Stimulated activated CD4-positive, alpha-beta T cell treated with anti-CD3 and anti-CD28 coated beads, Interleukin-12 subunit alpha, Interleukin-12 subunit beta, amount 100 ng/mL, for 4 hours (primary cell): ENCODE measurements at places on chromosomes 5 and 9.

DNA sequence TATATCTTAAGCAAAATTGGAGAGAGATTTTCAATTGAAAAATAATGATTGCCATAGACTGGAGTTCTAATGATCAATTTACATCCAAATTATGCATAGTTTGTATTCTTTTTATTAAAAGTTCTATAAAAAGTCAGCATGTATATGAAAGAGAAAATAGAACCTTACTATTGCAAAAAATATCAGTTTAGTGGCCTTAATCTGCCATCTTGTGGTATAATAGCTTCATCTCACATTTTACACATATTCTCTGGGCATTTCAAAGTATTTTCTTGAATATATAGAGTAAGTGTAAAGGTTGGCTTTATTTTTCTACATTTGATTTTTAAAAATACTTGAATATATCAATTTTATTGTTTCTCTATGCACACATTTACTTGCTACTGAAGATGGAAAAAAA, 1858.6 kb upstream of the CDH9 start:
- no peak for DNase-seq

DNA sequence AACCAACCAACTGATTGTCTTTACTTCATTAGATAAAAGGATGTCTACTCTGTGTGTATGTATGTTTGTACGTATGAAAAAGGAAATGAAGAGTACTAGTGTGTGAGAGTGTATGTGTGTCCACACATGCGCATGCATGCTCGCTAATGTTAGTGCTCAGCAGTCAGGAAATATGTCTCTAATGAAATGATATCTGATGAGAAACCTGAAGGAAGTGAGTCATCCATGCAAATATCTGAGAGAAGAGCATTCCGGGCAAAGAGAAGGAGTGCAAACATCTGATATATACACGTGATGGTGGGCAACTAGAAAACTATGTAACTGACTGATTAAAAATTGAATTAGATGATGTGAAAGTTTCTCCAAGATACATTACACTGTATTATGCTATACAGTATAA, 29.6 kb upstream of the UGCG start:
- DNase-seq, result no peak

DNA sequence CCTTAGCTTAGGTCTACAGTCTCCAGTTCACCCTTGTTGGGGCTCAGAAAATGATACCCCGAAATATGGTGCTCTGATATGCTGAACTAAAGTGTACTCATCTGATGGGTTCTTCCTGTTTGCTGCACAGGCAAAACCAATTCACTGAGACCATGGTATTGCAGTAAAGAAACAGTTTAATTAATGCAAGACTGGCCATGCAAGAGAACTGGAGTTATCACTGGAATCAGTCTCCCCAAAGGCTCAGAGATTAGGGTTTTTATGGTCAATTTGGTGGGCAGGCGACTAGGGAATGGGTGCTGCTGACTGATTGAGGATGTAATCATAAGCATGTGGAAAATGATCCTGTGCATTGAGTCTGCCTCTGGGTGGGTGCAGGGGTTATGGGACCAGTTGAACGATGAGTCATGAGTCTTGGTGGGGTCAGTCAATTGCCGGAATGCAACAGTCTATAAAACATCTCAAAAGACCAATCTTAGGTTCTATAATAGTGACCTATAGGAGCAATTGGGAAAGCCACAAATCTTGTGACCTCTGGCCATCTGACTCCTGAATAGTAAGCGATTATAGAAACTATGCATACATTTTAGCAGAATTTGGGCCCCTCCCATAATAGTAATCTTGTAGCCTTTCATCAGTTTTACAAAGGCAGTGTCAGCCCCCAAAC, 113.0 kb upstream of the ANKRD55 start:
- no peak for DNase-seq

DNA sequence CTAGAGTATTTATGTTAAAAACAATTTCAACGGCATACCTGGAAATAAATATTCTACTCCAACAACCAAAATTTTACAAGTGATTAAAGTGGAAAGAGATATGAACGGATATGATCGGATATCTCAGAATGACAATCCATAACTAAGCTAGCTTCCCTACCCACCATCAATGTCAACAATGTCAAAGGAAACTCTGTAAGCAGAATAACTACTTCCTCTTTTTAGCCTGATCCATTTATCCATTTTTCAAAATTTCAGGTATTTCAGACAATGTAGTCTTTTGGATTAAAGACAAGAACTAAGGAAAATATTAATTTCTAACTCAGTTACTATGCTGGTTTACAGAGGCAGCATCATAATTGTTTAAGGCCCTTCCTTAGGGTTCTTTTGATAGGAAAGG, 188.7 kb downstream of the DENND1A start:
- DNase-seq, result no peak

GRCh38 chr9:82183181-82183860, 194.7 kb downstream of the SPATA31D1 start:
- no peak for DNase-seq

DNA sequence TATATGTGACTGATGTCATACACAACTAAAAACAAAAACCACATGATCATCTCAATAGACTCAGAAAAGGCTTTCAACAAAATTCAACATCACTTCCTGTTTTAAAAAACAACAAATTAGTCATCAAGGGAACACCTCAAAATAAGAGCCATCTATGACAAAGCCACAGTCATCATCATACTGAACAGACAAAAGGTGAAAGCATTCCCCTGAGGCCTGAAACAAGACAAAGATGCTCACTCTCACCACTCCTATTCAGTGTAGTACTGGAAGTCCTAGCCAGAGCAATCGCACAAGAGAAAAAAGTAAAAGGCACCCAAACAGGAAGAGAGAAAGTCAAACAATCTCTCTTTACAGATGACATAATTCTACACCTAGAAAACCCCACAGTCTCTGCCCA, 893.5 kb upstream of the EDIL3 start:
- DNase-seq, result no peak

GRCh38 chr9:99748266-99748665, 73.4 kb upstream of the NR4A3 start:
- no peak for DNase-seq

DNA sequence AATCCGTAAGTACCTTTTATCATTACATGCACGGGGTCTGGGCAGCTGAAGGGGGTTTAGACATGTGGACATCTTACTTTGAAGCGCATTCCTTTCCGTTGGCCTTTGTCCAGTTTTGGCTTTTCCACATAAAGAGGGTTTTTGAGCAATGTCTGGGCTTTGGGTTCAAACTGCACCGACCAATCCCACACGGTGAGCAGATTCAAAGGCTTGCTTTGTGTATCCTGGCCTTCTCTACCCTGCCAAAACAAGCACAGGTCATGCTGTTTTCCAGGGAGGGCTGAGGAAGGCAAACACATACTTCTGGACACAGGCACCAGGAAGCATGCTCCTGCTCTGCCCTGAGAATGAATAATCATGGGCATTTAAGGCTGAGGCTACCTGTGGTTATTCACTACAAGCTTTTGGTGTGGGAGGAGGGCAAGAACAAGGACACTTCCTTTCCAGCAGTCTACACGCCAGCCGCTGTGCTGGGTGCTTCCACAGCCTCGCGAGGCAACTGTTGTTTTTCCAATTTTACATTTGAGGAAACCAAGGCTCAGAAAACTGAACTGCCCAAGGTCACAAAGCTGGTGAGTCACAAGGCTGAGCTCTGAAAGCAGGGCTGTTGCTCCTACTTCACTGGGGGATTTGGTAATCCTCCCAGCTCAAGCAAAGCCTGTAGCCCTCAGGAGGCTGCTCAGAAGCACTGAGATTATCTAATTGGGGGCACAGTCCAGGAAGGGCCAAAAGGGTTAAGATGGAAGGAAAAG, 59.8 kb upstream of the GOLPH3 start:
- no peak for DNase-seq

- no peak for DNase-seq
Measured at GRCh38 chr5:43616535-43616934, 13.6 kb downstream of the NNT start.

- DNase-seq, result no peak
Measured at GRCh38 chr9:34256987-34257585, 72.0 kb downstream of the KIF24 start.

DNA sequence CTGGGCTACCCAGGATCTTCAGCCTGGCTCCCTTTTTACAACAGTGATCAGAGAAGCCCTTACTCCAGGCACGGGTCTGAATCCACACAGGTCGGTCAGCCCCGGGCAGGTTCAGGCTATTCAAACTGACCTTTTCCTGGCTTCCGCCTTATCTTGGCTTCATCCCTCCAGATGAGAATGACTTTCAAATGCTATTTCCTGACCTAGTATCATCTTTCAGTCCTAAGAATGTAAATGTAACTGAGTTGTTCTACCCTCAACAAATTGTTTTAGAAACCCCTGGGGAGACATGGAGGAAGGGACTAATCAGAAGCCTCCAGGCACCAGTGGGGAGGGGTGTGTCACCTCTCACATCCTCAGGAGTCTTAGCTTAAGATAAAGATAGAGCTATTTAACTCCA, 213.2 kb downstream of the EPB41L4A start:
- no peak for DNase-seq

GRCh38 chr9:128149001-128149701, at the start of gene LCN2:
Gene LCN2, plus strand, starts transcription at chr9:128149453. Its CDS starts 73 bp downstream, at chr9:128149526.
- DNase-seq, result no peak

- no peak for DNase-seq
Measured at GRCh38 chr5:22242532-22242931, 610.6 kb downstream of the CDH12 start.

GRCh38 chr5:33975852-33976251, 8.6 kb downstream of the SLC45A2 start:
- DNase-seq, result no peak

GRCh38 chr5:125484742-125485641, 738.6 kb upstream of the ZNF608 start:
- no peak for DNase-seq

- DNase-seq, result no peak
Measured at GRCh38 chr5:90897618-90898017, 339.0 kb downstream of the ADGRV1 start.

GRCh38 chr5:172868924-172869591, 35.0 kb downstream of the ERGIC1 start:
- no peak for DNase-seq

GRCh38 chr5:143166661-143167420, 236.6 kb downstream of the NR3C1 start:
- no peak for DNase-seq

GRCh38 chr5:129019401-129019908, 54.2 kb downstream of the SLC27A6 start:
- no peak for DNase-seq

DNA sequence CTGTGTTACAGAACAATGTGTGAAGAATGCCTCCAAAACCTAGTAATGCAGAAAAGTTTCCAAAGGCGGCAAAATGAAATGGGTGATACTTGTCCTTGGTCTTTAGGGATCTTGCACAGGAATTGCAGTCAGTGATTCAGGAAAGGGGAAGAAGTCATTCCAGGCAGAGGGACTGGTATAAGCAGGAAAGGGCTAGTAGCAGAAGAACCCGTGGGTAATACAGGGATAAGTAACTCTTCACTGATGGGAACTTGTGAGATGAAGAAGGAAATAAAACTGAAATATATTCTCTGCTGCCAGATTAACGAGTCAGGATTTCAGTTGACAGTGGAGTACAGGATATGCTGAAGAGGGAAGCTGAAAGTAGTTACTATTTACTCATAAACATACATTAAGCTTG, 1.2 kb downstream of the SRFBP1 start:
- DNase-seq, result no peak

- peak; percentile 70 for DNase-seq
Measured at GRCh38 chr5:151051066-151051930, 29.5 kb downstream of the TNIP1 start.

GRCh38 chr5:163938595-163938994, 433.2 kb downstream of the MAT2B start:
- DNase-seq, result no peak

DNA sequence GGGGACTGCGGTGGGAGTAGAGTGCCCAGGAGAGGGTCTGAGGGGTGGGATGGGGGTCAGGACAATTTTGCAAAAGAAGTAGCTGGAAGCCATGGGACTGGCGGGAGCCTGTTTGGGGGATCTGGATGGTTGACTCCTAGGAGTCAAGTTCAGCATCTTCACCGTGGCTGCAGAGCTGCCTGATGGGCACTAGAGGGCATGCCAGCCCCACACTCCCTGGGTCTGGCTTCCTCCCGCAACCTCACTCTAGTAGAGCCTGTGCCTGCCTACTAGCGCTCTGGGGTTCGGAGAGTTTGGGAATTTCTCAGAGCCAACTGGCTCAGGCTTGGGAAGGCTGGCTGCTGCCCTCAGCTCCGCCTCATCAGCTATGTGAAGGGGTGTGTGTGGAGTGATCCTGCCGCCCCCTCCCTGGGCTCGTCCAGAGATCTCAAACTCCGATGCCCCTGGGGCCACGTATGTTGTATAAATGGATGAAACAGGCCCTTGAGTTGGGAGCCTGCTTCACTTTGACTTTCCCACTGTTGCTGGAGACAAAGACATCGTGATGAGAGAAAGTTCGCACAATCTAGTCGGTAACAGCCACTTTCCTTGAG, 10.8 kb downstream of the TSPAN17 start:
- DNase-seq, result peak; percentile 64

DNA sequence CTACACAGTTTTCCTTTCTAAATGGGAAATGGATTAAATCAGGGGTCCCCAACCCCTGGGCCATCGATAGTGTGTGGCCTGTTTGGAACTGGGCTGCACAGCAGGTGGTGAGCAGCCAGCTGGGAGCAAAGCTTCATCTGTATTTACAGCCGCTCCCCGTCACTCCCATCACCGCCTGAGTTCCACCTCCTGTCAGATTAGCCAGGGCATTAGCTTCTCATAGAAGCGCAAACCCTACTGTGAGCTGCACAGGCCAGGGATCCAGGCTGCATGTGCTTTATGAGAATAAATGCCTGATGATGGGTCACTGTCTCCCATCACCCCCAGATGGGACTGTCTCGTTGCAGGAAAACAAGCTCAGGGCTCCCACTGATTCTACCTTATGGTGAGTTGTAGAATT, 41.2 kb upstream of the FLT4 start:
- DNase-seq, result no peak

DNA sequence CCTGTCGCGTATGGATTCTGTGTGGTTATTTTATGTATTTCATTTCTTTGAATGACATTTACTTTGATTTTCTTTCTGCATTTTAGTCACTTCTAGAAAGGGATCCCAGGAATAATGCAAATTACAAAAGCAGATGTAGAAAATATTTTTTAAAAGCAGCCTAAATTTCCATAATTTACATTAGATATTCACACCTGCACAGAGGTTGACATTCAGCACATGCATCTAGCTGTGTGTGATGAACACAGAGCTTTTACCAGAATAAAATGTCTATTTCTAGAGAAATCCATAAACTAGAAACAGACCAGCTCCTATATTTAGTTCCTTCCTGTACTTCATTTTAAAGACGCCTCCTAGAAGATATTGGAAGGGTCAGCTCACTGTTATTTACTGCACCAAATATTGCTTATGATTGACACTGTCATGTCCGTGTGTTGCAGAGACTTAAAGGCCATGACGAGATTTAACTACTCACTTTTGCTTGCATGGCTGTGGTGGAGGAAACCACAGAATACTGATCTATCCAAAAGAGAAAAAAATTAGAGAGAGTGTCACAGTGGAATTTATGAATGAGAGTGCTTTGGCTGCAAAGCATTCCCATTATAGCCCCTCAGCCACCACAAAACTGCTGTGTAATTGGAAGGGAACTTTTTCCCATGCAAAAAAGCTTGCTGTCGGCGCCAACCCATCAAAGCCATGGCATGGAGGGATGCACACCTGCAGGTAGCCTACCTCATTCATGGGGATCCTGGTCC, 58.1 kb downstream of the EBF1 start:
- no peak for DNase-seq

- DNase-seq, result no peak
Measured at GRCh38 chr9:126336736-126337325, 10.2 kb downstream of the MVB12B start.
